Kidney epithelial cell (primary cell): ENCODE measurements at places on chromosomes 5 and 9. TPM values are rescaled to one million over a fixed set of nuclear protein-coding genes. Genes with fewer than 3 reads are reported as not detected.

DNA sequence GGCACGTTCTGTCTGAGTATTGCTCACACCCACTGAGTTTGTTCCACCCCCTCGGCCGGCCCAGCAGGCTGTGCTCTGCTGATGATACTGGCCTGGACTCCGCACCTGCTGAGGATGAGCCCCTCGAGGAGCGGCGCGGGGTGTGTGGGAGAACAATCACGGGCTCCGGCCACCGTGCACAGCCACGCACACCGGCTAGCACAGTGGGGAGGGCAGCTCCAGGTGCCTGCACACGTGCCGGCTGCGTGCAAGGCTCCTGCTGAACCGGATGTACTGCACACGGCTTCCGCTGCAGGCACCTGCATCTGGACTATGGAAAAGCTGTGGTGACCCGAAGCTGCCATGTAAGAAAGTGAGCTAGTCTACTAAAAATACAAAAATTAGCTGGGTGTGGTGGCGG is 485.2 kb upstream of the CDH9 start:
- DNase-seq = no peak

- no peak for DNase-seq
Measured at GRCh38 chr9:127779136-127779981, 893 bp upstream of the SH2D3C start.

- DNase-seq = no peak
Measured at GRCh38 chr9:97362777-97363545, 48.9 kb upstream of the TDRD7 start.

Gene TRAF1
- total RNA-seq = 7.5 and 13.2 TPM in 2 replicates

Gene TAF1L
- under 0.01 TPM in 1 of 2 replicates, not detected in the other for total RNA-seq
